ENCODE measurements at places on chromosomes 11 and 22.
A peak's percentile ranks its signal among the peaks of the same experiment; 100 is the strongest.

DNA sequence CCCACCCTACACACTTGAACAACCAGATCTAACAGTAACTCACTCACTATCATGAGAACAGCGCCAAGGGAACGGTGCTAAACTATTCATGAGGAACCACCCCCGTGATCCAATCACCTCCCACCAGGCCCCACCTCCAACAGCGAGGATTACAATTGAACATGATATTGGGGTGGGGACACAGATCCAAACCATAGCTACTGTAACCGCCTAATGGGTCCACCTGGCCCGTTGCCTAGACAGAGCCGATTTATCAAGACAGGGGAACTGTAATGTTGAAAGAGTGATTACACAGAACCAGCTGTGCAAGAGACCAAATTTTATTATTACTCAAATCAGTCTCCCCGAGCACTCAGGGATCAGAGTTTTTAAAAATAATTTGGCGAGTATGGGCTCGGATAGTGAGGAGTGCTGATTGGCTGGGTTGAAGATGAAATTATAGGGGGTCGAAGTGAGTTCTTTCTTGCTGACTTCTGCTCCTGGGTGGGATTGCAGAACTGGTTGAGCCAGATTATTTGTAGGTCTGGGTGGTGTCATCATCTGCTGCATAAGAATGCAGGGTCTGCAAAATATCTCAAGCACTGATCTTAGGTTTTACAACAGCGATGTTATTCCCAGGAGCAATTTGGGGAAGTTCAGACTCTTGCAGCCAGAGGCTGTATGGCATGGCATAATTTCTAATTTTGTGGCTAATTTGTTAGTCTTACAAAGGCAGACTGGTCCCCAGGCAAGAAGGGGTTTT is 17.9 kb upstream of the ZC3H12C start:
- no peak for DNase-seq

DNA sequence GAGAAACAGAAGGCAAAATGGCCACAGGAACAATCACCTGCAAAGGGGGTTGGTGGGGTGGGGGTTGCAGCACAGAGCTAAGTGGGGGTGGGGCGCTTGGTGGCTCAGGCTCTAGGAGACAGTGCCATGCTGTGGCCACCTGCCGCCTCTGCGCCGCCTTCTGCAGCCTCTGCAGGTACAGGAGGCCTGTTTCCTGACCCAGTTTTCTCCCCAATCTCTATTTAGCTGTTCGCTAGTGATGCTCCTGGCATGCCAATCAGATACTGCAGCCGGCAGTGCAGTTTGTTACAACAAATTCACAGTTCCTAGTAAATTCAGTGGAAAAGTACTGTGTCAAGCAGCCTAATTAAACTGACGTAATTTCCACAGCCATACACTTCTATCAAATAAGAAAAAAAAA is 106.4 kb downstream of the SERGEF start:
- peak; percentile 78 for DNase-seq

GRCh38 chr22:31218565-31219262 is 6.6 kb downstream of the LIMK2 start:
- no peak for DNase-seq

- no peak for DNase-seq
Measured at GRCh38 chr22:36016684-36017083, 11.9 kb downstream of the RBFOX2 start.

DNA sequence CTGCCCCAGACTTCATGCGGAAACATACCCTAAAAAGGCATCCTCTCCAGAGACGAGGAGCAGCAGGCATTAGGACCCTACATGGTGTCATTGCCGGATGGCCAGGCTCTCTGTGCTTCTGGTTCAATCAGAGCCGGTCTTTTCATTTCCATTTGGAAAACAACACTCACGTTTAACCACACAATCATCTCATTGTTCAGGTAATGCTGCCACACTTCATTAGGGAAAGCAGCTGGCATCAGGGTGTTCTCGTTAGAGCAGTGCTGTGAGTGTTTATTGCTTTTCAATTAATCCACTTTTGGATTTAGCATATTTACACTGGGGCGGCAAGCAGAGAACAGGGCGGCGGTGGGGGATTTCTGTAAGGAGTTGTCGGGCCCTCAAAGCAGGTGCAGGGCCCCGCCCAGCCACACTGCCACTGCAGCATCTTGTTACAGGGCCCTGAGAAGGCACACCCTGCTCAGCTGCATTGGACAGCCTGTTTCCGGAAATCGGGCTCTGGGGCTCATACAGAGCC is 338.6 kb downstream of the SHANK2 start:
- peak; percentile 43 for DNase-seq

- DNase-seq = no peak
Measured at GRCh38 chr11:126114486-126115126, 51.9 kb upstream of the CDON start.

DNA sequence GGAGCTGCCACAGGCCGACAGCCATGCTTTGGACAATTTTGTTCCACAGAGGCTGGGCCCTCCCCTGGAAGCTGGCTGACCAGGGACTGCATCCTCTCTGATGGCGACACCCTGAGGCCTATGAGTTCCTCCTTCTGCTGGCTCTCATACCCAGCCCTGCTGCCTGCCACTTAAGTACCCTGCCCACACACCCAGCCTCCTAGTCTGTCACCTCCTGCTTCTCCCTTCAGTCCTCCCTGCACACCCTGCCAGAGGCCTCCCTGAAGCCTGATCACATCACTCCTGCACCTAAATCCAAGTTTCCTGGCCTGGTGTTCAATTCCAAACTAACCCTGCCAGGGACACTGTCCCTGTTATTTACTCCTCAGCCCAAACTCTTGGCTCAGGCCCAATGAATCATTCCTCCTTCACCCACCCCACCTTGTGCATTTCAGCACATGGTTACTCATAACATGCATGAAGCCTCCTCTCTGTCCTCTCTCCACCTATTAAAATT is 136.7 kb upstream of the NECTIN1 start:
- no peak for DNase-seq

- DNase-seq = no peak
Measured at GRCh38 chr22:47806894-47807293, 1044.4 kb downstream of the TBC1D22A start.

GRCh38 chr11:35978183-35978582 is 34.3 kb downstream of the LDLRAD3 start:
- DNase-seq = no peak

GRCh38 chr11:121340032-121340580 is 47.5 kb downstream of the SC5D start:
- DNase-seq = no peak

GRCh38 chr11:131985846-131986301 is 615.5 kb downstream of the NTM start:
- DNase-seq = no peak

GRCh38 chr11:114650661-114651060 is 27.7 kb upstream of the NXPE2 start:
- no peak for DNase-seq

GRCh38 chr22:40015358-40015976 is 20.7 kb downstream of the FAM83F start:
- DNase-seq = no peak

DNA sequence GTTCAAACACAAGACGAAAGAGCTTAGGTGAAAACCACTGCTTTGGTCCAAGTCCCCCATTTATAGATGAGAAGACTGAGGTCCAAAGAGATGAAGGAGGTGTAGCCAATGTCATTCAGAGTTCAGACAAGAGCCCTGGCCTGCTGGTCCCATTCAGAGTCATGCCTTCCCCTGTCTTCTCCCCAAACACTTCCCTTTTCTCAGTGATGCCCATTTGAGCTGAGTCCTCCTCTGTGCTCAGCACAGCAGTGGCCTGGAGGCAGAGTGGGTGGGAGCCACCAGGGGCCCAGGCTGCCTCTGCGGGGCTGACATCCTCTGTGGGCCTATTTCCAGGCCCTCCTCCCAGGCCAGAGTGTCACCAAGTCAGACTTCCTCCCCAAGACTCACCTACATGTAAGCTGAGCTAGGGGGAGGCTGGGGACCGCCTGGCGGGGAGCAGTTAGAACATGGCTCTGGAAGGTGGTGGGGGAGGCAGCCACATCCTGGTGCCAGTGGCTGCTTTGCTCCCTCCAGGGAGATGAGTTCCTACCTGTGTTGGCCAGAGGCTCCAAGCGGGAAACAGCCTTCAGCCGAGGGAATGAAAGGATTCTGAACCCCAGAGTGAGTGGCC is 22.4 kb upstream of the LRRC10B start:
- no peak for DNase-seq

GRCh38 chr11:125132071-125132470 is 20.6 kb upstream of the TMEM218 start:
- DNase-seq = no peak

DNA sequence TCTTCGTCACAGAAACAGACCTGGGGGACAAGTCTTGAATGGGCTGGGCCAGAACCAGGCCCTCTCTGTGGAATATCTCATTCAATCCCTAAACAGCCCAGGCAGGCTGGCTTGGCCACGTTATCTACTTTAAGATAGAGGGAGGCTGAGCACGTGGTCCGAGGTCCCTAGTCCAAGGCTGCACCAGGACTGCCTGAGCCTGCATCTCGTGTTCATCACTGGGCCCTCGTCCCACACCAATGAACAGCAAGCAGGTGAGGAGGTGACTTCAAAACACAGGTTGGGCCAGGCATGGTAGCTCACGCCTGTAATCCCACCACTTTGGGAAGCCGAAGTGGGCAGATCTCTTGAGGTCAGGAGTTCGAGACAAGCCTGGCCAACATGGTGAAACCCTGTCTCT is 20.3 kb upstream of the FGF3 start:
- DNase-seq = no peak

- no peak for DNase-seq
Measured at GRCh38 chr11:84855508-84856245, 771.5 kb downstream of the DLG2 start.

DNA sequence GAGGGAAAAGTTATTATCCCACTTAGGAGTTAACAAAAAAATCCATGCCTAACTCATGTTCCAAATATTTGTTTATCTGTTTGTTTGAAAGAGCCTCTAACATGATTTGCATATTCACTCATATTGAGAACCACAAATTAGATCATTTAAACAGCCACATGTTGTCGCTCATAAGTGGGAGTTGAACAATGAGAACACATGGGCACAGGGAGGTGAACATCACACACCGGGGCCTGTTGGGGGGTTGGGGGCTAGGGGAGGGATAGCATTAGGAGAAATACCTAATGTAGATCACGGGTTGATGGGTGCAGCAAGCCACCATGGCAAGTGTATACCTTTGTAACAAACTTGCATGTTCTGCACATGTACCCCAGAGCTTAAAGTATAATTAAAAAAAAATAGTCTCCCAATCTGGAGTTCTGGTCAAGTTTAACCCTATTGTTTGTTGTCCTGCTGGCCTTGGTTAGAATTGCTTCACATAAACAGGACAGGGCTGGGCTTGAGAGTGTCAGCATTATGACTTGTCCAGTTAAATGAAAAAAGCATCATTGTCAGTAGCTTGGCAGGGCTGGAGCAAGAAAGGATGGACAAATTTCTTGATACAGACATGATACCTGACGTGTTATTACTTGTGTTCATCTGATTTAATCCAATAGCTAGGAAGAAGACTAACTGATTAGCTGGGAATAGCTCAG is 57.8 kb upstream of the PSMA1 start:
- DNase-seq = no peak

GRCh38 chr11:128809128-128809527 is 58.0 kb downstream of the KCNJ1 start:
- no peak for DNase-seq

- DNase-seq = no peak
Measured at GRCh38 chr22:30949934-30950660, 18.5 kb downstream of the MORC2 start.

DNA sequence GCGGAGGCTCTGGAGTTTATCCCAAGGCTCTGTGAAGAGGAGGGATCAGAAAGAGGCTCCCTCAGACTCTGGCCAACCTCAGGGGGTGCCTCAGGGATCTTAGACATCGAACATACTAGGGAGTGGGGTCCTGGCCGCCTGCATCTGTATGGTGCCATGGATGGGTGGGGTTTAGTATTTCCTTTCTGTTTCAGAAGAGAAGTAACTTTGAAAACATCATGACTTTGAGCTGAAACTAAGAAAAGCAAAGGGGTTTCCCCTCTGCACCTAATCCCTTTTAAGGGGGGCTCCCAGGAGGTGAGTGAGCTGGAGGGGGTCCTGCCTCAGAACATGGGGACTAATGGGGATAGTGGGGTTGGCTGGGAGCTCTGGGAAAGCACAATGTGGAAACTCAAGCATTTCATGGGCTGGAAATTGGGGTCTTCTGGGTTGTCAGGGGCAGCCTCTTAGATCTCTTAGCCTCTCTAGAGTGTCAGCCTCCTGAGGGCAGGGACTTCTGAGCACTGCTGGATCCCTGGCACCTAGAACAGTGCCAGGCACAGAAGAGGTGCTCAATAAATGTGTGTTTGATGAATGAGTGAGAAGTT is 11.8 kb upstream of the SSTR3 start:
- no peak for DNase-seq

DNA sequence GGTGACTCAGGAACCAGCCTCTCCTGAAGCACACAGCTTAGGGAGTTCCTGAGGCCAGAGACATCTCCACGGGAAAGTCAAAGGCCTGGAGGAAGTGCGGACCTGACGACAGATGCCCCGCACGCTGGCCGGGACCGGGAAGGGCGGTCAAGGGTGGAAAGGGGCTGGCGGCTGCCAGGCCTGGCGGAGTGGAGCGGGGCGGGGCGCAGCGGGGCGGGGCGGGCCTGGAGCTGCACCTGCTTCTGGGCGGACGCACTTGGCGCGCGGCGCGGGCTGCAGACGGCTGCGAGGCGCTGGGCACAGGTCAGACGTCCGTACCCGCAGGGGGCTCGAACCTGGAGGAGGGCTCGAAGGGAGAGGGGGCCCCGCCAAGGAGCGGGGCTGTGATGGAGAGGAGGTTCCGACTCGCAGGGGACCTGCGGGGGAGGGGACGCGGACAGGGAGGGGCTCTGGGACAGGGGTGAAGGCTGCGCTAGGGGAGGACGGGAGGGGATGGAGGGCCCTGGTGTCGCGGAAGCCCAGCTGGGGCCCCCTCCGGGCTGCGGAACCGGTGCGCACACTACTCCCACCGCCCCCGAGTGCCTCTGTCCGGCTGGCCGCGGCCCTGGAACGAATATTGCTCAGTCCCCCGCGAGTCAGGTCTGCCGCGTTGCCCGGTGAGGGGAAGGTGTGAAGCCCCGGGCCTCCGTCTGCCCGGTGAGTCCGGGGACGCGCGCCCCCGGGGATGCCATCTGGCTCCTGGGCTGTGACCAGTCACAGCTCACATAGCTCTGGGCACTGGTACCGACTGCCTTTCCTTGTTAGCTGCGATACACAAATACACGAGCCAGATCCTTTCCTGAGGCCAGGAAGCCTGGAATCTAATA is at the start of gene TMEM45B:
TMEM45B (plus strand) TSS at position 253 of the 866 bp plus-strand sequence. CDS start 36,635 bp downstream, outside the sequence.
- DNase-seq = no peak

DNA sequence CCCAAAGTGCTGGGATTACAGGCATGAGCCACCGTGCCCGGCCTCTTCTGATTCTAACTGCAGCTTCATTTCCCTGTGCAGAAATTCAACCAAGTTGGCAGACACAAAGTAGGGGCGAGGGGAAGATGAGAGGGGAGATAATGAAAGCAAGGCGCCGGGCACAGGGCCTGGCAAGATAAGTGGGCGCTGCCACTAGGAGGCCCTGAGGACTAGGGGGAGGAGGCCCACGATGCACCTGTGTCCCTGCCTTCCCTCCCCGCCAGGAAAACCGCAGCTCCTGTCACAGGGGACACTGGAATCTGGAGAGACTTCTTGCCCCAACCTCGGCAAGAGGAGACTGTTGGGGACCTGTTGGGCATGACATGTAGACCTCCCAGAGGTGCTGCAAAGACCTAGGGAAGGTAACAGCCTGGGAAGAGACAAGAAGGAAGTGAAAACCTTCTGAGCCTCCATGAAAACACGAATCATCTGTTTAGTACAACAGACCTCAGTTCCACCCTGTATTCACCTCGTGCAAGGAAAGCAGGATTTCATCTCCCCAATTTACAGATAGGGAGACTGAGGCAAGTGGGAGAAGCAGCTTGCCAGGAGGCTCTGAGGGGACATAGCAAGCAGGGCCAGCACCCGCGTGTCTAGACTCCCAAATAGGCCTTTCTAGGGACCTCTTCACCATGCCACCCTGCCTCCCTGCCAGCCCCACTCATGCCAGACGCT is 3.1 kb upstream of the LGALS1 start:
- DNase-seq = no peak
